ENCODE measurements at places on chromosomes 6 and 20.

DNA sequence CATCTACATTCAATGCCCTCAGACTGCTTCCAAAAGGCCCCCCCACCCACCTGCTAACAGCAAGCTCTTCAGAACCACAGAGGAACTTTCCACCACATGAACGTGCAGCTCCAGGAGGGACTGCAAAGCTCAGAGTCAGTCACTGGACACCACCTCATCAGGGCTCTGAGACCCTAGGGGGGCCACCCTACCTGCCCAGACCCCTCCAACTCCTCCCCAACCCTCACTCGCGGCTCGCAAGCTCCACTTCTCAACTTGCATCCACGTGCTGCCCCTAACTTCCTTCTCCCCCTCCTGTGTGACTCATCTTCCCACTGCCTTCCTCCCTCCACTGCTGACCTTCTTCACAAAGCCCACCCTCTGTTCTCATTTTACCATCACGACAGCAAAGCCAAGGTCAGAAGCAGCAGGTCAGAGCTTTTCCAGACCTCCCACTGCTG, 6.5 kb downstream of the MBOAT1 start:
- DNase-seq: peak; percentile 56

DNA sequence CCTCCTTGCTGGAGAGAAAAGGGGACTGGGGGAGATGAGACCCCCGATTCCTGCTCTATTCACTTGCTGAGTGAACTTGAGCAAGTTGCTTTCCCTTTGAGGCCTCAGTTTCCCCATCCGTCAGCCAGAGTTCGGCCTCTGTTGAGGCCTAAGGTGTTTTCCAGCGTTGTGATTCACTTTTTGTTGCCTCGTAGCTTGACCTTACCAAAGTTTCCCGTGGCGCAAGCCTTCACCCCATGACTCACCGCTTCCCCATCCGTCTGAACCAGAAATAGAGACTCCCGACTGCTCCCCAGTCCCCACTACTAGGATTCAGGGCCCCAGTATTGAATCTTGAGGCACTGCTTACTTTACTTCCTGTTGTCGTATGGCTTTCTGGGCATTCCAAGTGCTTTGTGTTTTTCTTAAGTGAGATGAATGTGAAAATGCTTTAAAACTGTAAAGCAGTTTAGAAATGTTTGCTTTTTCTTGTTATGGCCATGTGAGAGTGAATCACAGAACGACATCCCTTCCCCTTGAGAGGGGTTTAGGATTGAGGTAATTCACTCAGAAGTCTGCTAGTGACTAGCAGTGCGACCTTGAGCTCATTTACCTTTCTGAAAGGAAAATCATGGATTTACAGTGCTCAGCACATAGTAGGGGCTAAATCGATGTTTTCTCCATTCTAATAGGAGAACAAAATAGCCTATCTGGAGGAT, 1.2 kb downstream of the CHMP4B start:
- DNase-seq: peak; percentile 95

- DNase-seq: no peak
Measured at GRCh38 chr6:121330516-121330915, 3.8 kb downstream of the TBC1D32 start.

DNA sequence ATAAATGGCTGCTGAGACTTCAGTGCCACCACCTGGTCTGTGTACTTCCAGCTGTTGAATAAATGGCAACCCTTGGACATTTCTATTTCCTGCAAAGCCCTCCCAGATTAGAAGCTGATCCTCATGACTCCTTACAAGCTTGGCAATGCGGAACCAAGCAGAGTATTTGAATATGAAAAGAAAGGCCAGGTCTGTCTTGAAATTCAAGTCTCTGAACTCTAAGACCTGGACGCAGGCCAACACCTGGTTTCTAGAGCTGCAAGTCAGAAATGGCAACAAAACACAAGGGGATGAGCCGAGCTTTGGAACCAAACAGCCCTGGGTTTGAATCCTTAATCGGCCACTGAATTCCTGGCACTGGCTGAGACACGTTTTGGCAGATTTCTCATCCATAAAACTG, 353.4 kb downstream of the PTPRT start:
- DNase-seq: no peak

DNA sequence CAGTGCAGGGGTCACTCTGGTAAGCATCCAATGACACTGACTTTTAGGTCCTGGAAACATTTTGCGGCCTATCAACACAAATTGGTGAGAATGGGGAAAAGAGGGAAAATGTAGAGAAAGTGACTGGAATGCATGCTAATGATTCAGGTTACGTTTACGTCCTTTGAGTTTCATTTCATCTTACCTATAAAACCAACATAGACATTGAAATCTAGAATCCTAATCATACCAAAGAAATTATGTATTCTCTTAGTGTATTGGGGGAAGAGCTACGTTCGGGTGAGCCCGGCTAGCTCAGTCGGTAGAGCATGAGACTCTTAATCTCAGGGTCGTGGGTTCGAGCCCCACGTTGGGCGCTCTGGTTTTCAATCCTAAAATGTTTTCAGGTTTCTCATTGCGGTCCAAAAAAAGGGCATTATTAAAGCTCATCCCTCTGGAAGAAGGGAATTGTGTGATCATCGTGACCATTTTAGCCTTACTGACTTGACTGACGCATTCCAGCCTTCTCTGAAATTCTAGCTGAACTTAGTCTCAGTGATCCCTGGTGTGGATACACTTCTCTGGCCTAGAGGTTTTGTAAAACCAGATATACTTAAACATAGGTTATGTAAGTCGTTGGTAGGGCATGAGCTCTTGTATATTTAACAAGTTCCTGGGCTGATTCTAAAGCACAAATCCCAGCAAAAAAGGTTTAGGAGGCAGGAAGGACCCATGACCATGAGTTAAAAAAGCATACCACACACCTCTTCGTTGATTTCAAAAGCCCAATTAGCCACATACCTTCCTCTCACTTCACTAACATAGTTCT, 18.3 kb downstream of the HMGN4 start:
- DNase-seq: peak; percentile 24

DNA sequence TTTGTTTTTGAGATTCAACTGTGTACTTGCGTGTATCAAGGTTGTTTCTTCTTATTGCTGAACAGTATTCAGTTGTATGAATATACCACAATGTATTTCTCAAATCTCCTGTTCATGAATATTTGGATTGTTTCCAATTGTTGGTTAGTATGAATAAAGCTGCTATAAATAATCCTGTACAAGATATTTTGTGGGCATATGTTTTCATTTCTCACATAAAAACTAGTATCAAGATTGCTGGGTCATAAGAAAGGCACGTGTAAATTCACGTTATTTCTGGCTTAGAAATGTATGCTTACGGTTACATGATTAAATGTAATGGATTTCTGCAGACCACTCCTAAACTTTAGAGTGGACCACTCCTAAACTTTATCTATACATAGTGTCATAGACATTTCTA, 96.6 kb downstream of the BTBD3 start:
- DNase-seq: no peak

GRCh38 chr20:19568128-19568527, 189.9 kb upstream of the RIN2 start:
- no peak for DNase-seq

DNA sequence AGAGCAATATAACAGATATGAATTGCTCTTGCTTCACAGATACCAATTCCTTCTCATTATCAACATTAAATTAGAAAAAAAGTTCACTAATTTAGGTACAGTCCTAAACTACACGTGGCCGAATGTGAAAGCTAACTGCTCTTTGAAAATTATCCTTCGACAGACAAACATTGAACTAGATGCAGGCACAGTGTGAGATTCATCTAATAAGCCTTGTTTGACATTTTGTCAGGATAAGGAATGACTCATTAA, 1.1 kb downstream of the FAM184A start:
- DNase-seq: no peak

GRCh38 chr6:16179970-16180431, 51.1 kb downstream of the MYLIP start:
- no peak for DNase-seq

DNA sequence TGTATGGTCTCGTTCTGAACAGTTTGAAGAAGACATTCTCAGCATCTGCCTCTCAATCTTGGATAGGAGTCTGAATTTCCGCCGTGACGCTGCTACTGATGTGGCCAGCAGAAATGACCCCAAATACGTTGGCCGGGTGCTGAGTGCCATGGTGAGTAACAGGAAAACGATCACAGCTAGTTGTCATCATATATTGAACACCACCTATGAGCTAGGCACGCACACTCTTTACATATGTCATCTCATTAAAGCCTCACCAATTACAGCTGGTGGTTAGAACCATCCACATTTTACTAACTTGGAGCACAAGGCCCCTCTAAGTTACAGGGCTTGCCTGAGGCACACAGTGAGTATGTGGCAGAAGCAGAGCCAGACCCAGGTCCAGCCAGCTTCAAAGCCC, 17.1 kb downstream of the TGM3 start:
- DNase-seq: no peak

- DNase-seq: no peak
Measured at GRCh38 chr6:54286141-54286540, 22.1 kb upstream of the TINAG start.

GRCh38 chr20:38479596-38479995, 7.0 kb downstream of the RALGAPB start:
- DNase-seq: no peak

DNA sequence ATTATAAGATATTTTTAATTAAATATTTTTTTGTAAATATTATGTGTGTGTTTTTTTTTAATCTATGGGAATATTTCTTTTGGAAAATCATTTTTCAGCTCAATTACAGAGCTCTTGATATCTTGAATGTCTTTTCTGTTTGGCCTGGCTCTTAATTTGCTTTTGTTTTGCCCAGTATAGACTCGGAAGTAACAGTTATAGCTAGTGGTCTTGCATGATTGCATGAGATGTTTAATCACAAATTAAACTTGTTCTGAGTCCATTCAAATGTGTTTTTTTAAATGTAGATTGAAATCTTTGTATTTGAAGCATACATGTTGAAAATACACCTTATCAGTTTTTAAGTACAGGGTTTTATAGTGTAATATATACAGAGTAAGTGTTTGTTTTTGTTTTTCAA, 2.6 kb downstream of the ID4 start:
- DNase-seq: no peak

DNA sequence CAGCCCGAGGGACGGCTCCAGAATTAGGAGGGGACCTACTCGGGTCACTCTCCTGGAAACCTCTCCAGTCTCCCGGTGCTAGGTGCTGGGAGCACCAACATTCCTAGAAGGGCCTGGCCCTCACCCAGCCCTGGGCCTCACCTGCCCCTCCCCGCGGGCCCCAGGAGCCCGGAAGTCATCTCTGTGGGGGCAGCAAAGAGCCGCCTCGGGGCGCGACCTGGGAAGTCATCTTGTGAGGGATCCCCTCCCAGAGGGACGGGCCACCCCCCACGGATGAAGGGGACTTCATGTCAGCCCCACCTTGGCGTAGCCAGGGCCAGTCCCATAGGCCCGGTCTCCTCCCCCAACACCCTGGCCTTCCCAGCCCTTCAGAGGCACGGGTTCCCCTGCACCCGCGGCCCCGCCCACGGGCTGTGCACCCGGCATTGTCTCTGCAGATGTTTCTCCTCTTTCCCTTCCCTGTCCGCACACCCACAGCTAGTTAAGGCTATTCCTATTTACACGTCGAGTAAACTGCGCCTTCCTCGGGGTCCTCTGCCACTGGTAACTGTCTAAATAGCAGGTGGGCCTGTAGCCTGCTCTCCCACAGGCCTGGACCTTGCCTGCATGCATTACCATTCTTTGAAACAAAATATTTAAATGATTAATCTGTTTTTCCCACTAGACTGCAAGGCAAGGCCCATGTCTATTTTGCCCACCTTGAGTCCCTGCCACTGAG, 896 bp upstream of the RNASET2 start:
- peak; percentile 85 for DNase-seq

DNA sequence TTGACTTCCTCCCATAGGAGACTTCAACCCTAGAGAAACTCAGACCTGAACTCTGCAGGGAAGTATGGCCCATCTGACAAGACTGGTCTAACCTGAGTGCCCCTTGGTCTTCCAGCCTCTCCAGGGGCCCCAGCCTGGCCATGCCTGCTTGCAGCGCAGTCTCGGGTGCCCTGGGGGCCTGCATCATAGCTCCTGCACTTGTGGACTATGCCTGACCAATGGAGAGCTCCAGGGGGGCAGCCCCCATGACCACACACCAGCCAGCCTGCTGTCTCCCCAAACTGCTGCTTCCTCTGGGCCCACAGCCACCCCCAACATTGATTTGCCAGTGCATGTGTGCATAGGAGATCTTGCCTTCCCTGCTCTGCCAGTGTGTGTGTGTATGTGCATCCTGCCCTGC, 608.6 kb upstream of the MARCKS start:
- DNase-seq: no peak

GRCh38 chr6:45105170-45105820, 222.8 kb upstream of the RUNX2 start:
- DNase-seq: no peak

DNA sequence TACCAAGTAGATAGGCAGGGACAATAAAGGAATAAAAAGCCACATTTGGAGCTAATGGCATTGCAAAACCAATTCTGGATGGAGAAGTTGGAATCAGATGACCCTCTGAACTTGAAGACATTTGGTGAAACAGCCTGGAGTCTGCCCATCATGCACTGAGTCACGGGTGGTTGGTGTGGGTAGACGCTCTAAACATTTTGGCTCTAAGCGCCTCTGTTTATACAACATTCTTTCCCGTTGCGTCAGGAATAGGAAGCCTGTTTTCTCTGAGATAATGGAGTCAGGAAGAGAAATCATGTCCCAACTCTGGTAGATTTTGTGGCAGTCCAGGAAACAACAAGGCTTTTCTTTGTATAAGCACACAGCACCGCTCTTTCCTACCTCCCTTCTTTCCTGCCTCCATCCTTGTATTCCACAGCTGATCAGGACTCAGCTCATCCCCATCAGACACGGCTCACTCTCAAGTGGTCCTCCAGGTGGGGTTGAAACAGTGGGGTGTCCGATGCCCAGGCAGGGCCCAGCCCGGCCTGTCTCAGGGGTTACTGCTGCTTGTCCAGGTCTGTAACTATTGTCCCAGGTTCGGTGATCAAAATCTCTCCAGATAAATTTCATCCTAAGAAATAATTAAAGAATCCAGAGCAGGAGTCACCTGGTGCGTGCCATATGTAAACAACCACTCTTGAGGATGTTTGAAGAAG, 12.1 kb upstream of the RAMACL start:
- peak; percentile 93 for DNase-seq

DNA sequence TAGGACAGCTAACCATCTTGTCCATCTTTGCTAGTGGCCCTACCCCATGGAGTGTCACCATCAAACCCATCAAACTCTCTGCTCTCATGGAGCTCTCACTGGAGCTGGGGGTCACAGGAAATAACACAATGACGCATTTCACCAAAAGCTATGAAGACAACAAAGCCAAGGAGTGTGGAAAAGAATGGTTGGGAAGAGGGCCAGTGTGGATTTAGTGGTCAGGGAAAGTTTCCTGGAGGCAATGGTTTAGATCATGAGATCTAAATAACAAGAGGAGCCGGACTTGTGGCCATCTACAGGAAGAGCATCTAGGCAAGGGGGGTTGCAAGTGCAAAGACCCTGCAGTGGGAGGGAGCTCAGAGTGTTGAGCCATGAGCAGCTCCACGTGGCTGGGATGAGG, 189.5 kb downstream of the BMP7 start:
- DNase-seq: no peak

- no peak for DNase-seq
Measured at GRCh38 chr6:165245701-165246100, 63.7 kb downstream of the C6orf118 start.
